Fibroblast of skin of back (primary cell): ENCODE measurements at places on chromosomes 2 and 18.

DNA sequence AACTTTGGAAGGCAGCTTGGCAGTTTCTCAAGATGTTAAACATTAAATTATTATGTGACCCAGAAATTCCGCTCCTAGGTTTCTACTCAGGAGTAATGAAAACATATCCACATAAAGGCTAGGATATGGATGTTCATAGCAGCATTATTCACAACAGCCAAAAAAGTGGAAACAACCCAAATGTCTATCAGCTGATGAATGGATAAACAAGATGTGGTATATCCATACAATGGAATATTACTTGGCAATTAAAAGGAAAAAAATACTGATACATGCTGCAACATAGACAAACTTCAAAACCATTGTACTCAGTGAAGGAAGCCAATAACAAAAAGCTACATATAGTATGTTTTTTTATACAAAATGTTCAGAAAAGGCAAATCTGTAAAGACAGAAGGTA, 12.4 kb upstream of the FAM228A start:
- DNase-seq, result no peak

GRCh38 chr18:35283923-35284794, 5.9 kb downstream of the ZSCAN30 start:
- DNase-seq, result no peak

GRCh38 chr2:217049956-217050355, 190.1 kb upstream of the TNP1 start:
- no peak for DNase-seq

- no peak for DNase-seq
These were observed 23.5 kb downstream of the CDC42EP3 start for GRCh38 chr2:37647971-37648330.

DNA sequence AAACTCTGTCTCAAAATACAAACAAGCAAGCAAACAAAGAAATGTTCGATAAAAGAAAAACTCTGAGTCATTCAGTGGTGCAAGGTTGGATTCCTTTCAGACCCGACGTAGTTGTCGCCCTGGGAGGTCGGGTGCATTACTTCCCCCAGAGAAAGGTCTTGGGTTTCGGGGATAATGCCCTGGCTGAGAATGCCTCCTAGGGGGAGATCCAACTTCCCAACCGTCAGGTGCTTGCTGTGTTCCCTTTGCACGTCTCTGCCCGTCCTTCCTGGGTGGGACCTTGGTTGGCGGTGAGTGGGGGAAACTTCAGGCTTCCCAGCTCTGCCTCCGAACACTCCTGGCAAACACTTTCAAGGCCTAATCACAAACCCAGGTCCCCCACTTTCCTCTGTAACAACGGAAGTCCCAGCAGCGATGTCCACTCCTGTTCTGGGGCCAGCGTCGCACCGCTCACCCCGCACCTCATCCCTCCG, 609 bp downstream of the TPGS2 start:
- peak; percentile 67 for DNase-seq

GRCh38 chr2:71216501-71216900, 10.4 kb downstream of the PAIP2B start:
- DNase-seq, result no peak

GRCh38 chr18:48734460-48734859, 195.6 kb downstream of the CTIF start:
- DNase-seq, result no peak

- no peak for DNase-seq
These were observed 39.8 kb upstream of the ALPP start for GRCh38 chr2:232338759-232339106.

DNA sequence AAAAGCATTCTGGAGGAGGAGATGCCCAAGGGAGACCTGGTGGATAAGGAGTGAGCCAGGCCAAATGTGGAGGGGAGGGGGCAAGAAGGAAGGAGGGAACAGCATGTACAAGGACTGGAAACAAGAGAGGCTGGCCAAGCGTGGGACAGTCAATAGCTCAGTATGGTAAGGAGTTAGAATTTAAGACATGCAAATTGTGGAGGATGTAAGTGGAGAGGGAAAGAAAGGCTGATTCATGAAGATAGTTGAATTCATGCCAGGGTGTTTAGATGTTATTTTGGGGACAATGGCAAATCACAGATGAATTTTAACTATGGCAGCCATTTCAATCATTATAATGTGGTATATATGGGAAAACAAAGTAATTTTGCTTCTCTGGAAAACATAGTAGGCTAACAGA, 462.3 kb downstream of the MEIS1 start:
- peak; percentile 91 for DNase-seq

GRCh38 chr2:212922701-212923100, 228.7 kb downstream of the IKZF2 start:
- DNase-seq, result no peak

GRCh38 chr2:38122344-38122743, 46.4 kb upstream of the CYP1B1 start:
- DNase-seq, result peak; percentile 24

DNA sequence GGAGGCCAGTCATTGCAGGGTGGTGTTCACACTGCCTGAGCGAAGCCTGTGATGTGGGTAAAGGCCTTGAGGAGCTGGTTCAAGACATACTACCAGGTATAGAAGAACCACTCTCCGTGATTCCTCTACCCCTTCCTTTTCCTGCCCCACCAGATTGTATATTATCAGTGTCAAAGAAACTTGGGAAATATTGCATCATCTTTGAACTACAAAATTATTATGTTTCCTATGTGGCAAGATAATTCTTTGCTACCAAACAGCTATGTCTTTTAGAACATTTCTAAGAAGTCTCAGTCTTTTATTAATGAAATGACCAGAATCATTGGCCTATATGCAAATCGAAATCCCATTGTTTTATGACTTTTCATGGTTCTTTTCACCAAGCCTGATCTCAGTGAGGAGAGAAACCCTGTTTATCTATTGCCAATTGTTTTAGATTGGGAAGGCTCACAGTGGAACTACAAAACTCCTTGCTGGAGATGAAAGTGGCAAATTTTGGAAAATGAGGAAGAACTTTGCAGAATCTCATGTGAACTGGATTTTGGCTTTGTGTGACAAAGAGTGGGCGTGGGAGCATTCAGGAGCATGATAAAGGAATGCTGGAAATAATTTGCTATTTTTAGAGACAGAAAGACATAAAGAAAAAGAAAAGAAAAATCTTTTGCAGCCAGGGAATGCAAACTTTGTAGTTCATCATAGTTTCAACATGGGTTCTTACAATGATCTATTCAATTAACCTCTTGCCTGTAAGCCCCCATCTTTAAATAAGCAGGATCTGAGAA, 286.9 kb downstream of the INSIG2 start:
- DNase-seq, result peak; percentile 70

DNA sequence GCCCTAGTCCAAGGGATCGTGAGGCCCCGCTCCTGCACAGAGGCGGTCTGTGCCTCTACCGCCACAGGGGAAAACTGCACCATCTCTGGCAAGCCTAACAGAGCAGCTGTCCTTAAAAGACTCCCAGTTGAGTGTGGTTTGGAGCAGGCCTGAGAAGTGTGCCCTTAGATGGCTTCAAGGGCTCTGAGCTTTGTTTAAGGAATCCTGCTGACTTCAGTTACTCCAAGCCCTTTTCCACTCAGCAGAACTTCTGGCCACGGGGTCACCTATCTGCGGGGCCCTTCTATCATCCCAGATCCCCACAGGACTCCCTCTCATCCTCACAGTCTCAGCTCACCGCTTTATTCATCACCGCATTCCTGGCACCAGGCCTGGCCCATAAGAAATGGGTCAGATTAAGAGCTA, 131.5 kb downstream of the CCDC74A start:
- DNase-seq, result no peak

GRCh38 chr2:134391751-134392160, 137.9 kb downstream of the MGAT5 start:
- DNase-seq, result no peak

- DNase-seq, result no peak
These were observed 902.8 kb downstream of the DSC3 start for GRCh38 chr18:30139631-30140287.

DNA sequence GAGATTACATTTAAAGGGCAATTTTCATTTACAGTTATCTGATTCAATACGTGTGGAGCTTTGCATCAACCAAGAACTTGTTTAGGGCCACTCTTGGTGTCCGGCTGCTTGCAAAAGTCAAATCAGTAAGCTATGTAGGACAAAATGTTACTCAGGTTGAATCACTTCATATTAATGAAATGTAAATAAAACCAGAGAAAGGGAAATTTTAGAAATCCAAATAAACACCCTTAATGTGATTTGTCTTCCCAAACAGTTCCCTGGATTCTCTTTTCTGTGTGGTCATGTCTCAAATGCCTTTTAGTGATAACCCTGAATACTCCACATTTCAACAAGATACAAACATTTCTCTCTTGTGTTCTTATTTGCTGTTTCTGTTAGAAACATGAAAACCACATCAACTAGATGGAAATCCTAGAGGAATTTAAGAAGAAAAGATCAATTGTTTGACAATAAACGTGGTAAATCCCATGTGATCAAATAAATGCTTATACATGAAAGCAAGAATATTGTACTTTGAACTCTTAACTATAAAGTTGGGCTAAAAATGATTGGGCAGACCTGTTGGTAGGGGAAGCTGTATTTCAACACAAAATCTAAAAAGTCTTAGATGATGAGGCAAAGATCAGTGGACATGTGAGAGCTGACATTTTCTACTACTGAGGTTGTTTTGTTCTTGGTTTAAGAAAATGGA, 101.3 kb downstream of the CDC42EP3 start:
- DNase-seq, result peak; percentile 82

DNA sequence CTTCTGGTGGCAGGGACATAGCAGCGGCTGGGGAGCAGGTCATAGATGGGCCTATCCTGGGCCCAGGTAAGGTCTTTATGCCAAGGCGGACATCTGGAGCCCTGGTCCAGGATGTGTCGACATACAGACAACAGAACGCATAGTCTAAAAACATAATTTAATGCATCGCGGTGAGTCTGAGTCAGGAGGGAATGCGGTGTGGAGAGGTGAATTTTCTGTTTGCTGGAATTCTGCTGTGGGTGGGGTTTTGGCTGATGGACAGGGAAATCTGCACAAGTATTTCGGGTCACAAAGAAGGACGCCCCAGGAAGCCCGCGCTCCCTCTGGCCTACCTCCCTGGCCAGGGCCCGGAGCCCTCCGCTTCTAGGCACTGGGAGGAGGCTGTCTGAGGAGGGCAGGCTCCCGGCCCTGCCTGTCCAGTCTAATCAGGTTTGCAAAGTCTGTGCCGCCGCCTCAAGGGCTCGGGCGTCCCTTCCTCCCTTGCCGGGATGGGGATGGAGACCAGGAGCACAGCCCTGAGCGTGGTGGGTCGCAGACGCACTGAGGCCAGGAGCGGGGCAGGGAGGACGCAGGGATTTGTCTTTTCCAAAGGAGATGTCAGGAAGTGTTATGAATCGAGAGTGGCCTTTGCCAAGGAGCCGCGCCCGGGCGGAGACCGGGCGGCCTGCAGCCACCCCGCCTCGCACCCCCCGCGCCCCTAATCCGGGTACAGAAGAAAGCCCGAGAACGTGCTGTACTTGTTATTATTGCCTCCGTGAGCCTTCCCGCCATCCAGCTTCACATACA, 2.3 kb downstream of the C1QL2 start:
- DNase-seq, result no peak

- DNase-seq, result no peak
These were observed 3.7 kb downstream of the NFATC1 start for GRCh38 chr18:79399275-79400081.

- DNase-seq, result no peak
These were observed 217.9 kb downstream of the VAPA start for GRCh38 chr18:10131460-10132395.

DNA sequence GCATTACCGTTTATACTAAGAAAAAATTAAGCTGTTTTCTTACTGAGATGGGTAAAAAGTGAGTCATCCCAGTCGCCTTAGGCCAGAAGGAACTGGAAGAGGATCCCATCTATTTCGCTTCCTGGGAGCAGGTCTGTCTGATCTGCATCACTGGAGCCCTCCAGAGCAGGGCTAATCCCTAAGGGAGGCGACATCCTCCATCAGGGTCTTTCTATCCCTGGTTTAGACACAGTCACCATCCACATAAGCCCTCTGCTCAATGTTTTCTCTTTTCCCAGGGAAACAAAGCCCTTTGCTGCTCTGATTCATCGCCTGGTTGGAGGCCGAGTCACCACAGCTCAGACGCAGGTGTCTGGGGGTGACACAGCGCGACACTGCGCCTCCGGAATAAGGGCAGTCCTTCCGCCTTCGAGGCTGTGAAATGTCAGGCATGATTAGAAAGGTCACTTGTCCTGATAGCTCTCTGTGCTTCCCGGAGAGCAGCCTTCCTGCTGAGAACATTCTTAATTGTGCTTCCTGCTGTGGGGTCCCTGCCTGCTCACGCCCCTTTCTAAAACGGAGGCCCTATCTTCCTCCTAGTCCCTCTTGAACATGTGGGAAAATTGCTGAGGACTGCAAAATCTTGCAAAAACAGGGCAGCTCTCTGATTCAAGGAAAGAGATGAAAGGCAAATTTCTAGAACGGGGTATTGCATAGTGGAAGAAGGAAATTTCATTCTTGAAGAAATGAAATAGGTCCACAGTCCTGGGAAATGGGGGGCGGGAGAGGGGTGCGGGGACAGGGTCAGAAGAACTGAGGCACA, 56.3 kb downstream of the MARCHF4 start:
- peak; percentile 89 for DNase-seq

- no peak for DNase-seq
These were observed 87.4 kb upstream of the PTPRM start for GRCh38 chr18:7479756-7480155.

DNA sequence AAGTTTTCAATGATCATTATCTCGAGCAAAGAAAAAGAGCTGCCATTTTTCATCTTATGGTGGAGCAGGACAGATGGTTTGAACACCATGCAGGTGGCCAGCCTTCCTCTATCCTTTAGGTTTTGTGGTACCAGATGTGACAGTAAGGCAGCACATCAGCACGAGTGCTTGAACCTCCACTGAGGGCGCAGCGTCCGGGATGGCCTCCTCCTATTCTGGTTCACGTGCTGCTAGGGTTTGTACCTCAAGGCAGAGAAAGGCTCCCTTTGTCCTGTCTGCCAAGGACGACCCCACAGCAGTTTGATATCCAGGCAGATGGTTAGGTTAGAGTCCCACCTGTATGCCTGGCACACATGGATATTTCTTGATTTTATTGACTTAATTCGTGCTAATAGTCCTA, 50.2 kb downstream of the DCDC2C start:
- DNase-seq, result no peak

DNA sequence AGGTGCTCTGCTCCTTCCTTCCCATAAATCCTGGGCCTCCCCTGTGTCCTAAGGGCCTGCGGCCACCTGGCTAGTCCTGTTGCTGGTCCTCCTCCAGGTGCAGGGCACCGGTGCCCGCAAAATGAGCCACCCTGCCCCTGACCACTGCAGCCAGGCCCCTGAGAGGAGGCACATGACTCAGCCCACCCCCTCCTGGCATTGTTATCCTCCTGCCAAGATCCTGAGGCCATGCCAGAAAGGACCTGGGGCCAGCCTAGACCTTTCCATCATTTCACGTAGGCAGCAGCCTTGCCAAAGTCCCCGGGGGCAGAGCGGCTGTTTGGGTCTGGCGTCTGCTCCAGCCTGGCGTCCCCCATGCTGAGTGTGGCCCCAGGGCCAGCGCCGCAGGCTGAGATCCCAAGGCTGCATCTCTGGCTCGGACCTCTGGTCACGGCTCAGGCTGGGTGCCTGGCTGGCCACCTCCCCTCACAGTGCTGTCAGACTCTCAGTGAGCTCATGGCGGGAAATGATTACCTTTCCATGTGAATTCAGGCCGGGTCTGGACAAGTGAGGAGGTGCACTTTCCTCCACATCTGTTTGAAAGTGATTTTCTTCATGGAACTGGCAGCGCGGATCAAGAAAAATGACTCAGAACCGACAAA, 81.0 kb downstream of the NDUFA10 start:
- no peak for DNase-seq
